ENCODE measurements at places on chromosomes 2 and 18. TPM values are rescaled to one million over a fixed set of nuclear protein-coding genes. Genes with fewer than 3 reads are reported as not detected.
A peak's percentile ranks its signal among the peaks of the same experiment; 100 is the strongest.

ABCG8 gene
- total RNA-seq: 0.12 TPM

HOXD12 gene
- not detected for total RNA-seq

DNA sequence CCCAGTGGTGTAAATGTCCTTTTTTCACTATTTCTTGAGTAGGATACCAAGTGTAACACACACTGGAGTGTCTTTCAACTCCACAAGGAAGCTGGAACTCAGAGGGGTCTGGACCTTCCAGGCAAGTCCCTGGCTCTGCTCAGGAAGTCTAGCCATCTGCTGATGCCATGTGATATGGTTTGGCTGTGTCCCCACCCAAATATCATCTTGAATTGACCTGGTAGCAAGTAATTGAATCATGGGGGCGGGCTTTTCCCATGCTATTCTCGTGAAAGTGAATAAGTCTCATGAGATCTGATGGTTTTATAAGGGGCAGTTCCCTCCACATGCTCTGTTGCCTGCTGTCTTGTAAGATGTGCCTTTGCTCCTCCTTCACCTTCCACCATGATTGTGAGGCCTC is 99.4 kb upstream of the CDC42EP3 start:
- H3K4me3 ChIP-seq: no peak overlapping the region
- H3K36me3 ChIP-seq: no peaks in the 10 kb centered on the region
- no peak overlapping the region for H3K27ac ChIP-seq
- DNase-seq: no peak

DNA sequence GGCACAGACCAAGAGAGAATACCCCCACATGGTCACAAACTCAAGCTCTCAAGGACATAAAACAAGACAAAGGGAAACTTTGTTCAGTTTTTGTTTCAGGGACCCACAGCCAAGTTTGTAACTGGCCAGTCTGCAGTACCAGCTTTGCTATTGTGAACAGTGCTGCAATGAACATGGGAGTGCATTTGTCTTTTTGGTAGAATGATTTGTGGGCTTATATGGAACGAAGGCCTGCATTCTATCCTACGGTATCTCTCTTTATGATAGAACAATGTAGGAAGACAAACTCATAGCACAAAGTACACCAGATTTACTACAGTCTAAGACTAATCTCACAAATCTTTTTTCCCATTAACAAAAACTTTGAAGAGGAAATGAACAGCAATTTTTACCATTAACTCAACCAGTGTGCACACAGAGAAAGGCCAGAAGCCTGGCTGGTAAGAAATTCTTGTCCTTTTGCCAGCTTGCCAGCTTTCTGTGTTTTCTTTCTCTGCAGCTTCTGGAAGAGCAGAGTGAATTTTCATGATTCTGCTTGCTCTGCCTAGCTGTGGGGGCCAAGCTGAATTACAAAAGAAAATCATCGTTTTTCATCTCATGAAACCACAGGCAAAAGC is 37.1 kb upstream of the FEZ2 start:
- no peak overlapping the region for H3K4me3 ChIP-seq
- H3K27ac ChIP-seq: no peak overlapping the region
- no peak for DNase-seq
- H3K27me3 ChIP-seq: no peaks in the 10 kb centered on the region
- no peaks in the 10 kb centered on the region for H3K4me1 ChIP-seq
- no peaks in the 10 kb centered on the region for H3K36me3 ChIP-seq

RGPD8 gene
- total RNA-seq: 11.7 TPM

- no peak overlapping the region for H3K4me3 ChIP-seq
- H3K27ac ChIP-seq: no peak overlapping the region
- no peaks in the 10 kb centered on the region for H3K36me3 ChIP-seq
Measured at GRCh38 chr18:42339372-42339771, 384.3 kb downstream of the PIK3C3 start.

VWC2L gene
- total RNA-seq: not detected

DNA sequence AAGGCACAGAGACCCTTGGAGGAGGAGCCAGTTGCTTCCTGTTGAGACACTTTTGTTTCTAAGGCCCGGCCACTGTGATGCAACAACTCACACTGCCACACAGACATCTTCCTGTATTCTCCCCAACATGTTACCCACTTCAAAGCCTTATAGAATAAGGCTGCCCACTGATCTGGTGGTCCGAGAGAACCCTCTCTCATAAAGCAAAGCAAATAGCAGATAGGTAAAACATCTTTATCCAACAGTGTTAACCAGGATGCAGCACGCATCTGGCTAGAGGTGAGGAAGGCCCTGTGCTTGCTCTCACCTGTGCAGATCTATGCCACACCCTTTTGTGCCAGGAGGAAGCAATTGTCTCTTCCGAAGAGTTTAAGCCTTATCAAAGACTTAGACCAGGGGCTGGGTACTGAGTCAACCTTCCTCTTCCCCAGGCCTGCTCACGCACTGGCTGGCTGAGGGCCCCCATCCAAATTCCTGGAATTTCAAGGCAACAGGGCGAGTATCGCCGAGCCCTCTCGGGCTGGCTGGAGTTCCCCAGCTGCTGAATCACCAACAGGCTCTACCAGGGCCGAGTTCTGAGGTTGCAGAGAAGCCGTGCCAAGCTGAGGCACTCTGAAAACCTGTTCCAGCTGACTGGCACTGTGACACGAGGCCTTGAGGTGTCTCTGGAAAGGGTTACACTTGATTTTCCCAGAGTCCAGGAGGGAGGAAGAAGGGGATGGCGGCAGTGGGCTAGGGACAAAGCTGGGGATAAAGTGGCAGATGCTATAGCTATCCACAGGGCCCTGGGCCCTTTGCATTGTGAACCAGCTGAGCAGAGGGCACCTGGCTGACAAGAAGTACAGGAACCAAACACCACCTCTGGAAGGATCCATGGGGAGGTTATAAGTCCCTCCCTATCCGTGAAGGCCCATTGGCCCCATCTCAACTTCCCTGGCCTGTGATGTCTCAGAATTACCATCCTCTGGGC is 29.3 kb downstream of the TGFA start:
- H3K4me3 ChIP-seq: no peak overlapping the region
- DNase-seq: peak; percentile 67
- no peaks in the 10 kb centered on the region for H3K36me3 ChIP-seq
- H3K27me3 ChIP-seq: no peaks in the 10 kb centered on the region
- H3K27ac ChIP-seq: peak overlapping the region; percentile 63
- H3K4me1 ChIP-seq: peaks cover 20% of the 10 kb centered on the region

DNA sequence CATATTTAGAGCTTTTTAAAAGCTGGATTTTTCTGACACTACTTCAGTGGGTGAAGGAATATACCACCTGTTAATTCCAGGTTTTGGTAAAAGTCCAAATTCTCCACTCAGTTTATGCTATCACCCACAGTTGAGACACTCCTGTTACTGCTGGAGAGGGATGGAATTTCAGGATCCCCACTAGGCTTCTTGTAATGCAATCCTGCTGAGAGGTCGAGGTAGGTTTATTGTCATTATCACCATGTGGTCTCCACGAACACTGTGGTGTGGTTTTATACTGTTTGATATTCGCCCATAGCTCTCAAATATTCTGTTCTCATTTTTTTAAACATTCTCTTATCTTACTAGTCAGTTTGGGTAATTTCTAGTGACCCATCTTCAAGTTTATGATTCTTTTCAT is 167.9 kb downstream of the CCDC102B start:
- no peak for DNase-seq
- no peaks in the 10 kb centered on the region for H3K27me3 ChIP-seq
- no peak overlapping the region for H3K4me3 ChIP-seq
- H3K4me1 ChIP-seq: no peaks in the 10 kb centered on the region
- H3K27ac ChIP-seq: no peak overlapping the region

DNA sequence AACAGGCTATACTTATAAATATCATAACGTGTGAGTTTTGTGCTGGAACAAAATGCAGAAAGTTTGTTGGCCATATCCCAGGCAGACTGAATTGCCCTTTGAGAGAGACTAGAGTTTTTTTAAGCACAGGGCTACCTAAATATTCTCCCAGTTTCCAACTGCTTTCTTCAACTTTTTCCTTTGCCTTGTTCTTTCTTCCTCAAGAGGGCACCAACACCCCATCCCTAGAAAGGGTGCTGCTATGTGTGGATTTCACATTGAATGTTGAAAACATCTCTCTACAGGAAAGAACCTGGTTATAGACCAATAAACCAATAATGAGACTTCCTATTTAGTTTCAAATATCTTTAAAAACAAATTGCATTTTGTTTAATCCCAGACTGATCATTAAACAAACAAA is 87.9 kb downstream of the ICOS start:
- no peak overlapping the region for H3K4me3 ChIP-seq
- H3K4me1 ChIP-seq: no peaks in the 10 kb centered on the region
- H3K27ac ChIP-seq: no peak overlapping the region
- DNase-seq: peak; percentile 34

CENPA gene
- total RNA-seq: 22.7 TPM

DNA sequence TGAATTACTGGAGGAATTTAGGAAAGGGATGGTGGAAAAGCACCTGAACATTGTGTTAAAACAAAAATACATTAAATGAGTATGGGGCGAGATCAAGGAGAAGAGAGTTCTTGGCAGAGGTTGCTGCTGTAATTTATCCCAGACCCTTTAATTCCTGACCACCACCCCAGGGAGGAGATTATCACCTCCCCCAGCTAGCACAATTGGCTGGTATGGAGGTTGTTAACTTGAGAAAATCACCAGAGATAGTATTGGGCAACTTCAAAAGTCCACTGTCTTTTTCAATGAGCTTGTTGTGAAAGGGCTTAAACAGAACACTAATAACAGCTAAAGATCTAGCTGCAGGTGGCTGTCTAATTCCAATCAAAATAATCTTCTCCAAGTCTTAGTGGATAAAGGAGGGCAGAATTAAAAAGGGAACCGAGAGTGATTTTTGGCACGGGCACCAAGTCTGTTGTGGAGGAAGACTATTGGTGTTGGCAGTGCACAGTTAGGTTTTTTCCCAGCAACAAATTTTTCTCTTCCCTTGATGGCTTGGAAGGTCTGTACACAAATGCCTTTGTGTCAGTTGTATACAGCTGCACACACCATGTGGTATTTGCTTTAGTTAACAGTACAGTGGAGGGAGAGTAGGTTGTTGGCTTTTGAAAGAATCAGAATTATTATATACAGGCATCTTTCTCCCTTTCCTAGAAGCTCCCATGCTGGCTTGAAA is 289.5 kb downstream of the SLC4A3 start:
- H3K27me3 ChIP-seq: no peaks in the 10 kb centered on the region
- H3K36me3 ChIP-seq: no peaks in the 10 kb centered on the region
- H3K4me1 ChIP-seq: no peaks in the 10 kb centered on the region
- H3K4me3 ChIP-seq: no peak overlapping the region

MAP2 gene
- 1.4 TPM for total RNA-seq

GRCh38 chr18:29034113-29034856 is 857.4 kb upstream of the CDH2 start:
- no peak overlapping the region for H3K27ac ChIP-seq
- H3K4me3 ChIP-seq: no peak overlapping the region
- H3K4me1 ChIP-seq: no peaks in the 10 kb centered on the region
- no peaks in the 10 kb centered on the region for H3K36me3 ChIP-seq
- DNase-seq: no peak

CSRNP3 gene
- 2.0 TPM for total RNA-seq

BMP10 gene
- not detected for total RNA-seq

DNA sequence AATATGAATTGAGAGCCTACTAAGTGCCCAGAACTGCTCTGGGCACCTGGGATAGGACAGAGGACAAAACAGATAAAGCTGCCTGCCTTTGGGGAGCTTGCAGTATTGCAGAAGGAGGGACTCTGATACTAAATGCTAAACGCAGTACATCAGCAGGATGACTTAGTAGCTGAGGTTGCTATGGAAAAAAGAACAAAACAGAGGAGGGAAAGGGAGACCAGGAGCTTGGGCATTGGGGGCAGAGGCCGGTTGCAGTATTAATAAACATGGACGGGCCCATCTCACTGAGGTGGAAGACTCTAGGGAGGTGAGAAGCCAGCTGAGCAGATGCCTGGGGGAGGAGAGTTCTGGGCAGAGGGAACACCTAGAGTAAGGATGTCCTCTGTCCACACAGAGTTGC is 66.1 kb upstream of the SP3 start:
- DNase-seq: no peak
- H3K36me3 ChIP-seq: no peaks in the 10 kb centered on the region
- no peak overlapping the region for H3K27ac ChIP-seq
- H3K4me3 ChIP-seq: no peak overlapping the region

DNA sequence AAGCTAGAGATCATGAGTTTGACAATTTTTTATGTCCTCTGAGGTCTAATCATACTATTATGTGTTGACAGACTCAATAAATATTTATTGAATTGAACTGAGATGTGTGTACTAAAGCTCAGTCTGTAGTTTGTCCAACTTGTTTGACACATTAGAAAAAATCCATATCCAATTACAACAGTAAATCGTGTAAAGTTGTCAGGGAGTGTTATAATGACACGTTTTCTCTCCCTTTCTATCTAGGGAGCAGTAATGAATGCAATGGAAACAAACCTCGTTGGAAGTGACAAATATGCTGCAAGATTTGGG is 28.4 kb downstream of the ITGA4 start:
- no peaks in the 10 kb centered on the region for H3K36me3 ChIP-seq
- no peaks in the 10 kb centered on the region for H3K4me1 ChIP-seq
- no peak for DNase-seq
- no peaks in the 10 kb centered on the region for H3K27me3 ChIP-seq
- H3K27ac ChIP-seq: no peak overlapping the region

- no peak overlapping the region for H3K4me3 ChIP-seq
- DNase-seq: no peak
- no peaks in the 10 kb centered on the region for H3K4me1 ChIP-seq
- H3K27me3 ChIP-seq: no peaks in the 10 kb centered on the region
- H3K27ac ChIP-seq: no peak overlapping the region
Measured at GRCh38 chr2:235651643-235652042, 157.8 kb downstream of the AGAP1 start.

RNU2-63P gene
- total RNA-seq: 2.3 TPM

- H3K27me3 ChIP-seq: no peaks in the 10 kb centered on the region
- no peak overlapping the region for H3K4me3 ChIP-seq
- H3K4me1 ChIP-seq: no peaks in the 10 kb centered on the region
- no peak for DNase-seq
Measured at GRCh38 chr2:192087398-192087958, 107.3 kb downstream of the TMEFF2 start.

- DNase-seq: no peak
- H3K4me3 ChIP-seq: no peak overlapping the region
- no peaks in the 10 kb centered on the region for H3K27me3 ChIP-seq
- H3K36me3 ChIP-seq: no peaks in the 10 kb centered on the region
Measured at GRCh38 chr18:26480897-26481795, 67.2 kb downstream of the KCTD1 start.

DNA sequence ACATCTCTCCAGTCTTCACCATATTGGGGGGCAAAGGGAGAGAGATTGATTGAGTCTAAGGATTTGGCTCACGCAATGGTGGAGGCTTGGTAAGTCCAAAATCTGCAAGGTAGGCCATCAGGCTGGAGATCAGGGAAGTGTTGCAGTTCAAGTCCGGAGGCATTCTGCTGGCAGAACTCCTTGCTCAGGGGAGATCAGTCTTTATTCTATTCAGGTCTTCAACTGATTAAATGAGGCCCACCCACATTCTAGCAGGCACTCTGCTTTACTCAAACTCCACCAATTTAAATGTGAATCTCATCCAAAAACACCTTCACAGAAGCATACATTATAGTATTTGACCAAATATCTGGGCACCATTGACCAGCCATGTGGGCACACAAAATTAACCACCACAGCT is 21.4 kb downstream of the SMYD1 start:
- H3K27me3 ChIP-seq: no peaks in the 10 kb centered on the region
- no peak overlapping the region for H3K27ac ChIP-seq
- H3K4me1 ChIP-seq: no peaks in the 10 kb centered on the region
- DNase-seq: no peak
- H3K4me3 ChIP-seq: no peak overlapping the region

ANKRD62 gene
- total RNA-seq: 0.40 TPM

CDH7 gene
- total RNA-seq: 0.05 TPM

GRCh38 chr2:197633109-197633657 is 42.2 kb downstream of the RFTN2 start:
- no peak overlapping the region for H3K27ac ChIP-seq
- no peak overlapping the region for H3K4me3 ChIP-seq
- no peaks in the 10 kb centered on the region for H3K4me1 ChIP-seq
- H3K27me3 ChIP-seq: no peaks in the 10 kb centered on the region

TTC39C gene
- 8.8 TPM for total RNA-seq

IL36A gene
- total RNA-seq: not detected

Data from colonic mucosa (tissue), 4 donors.